ENCODE measurements at places on chromosomes 2 and 18.

- DNase-seq: peak; percentile 26
Observed at GRCh38 chr2:110678457-110679336, 834 bp upstream of the BUB1 start.

- DNase-seq: no peak
Observed at GRCh38 chr2:187709065-187709464, 154.8 kb upstream of the TFPI start.

- DNase-seq: no peak
Observed at GRCh38 chr18:79614211-79614955, 65.2 kb upstream of the CTDP1 start.

DNA sequence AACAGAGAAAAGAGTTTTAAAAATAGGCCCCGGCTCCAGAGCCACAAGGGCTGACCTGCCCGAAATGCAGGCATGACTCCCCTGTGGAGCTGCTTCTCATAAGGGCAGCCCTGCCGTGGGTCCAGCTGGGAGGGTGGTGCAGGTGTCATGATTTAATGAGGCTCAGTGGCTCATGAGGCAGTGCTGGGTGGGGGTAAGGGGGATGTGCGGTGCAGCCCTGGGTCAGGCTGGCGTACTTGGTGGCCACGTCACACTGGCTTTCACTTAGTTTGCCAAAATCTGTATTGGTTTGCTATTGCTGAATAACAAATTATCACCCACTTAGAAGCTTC is 33.6 kb downstream of the HJURP start:
- DNase-seq: no peak

- no peak for DNase-seq
Observed at GRCh38 chr2:74515981-74516633, 1.9 kb downstream of the TLX2 start.

Measured in myocyte (in vitro differentiated cells).